ENCODE measurements at places on chromosomes 6 and 20. TPM values are rescaled to one million over a fixed set of nuclear protein-coding genes. Genes with fewer than 3 reads are reported as not detected.

The AURKA gene
- total RNA-seq: 7.6 TPM

The TINAG gene
- total RNA-seq: 0.51 TPM

The CST8 gene
- not detected for total RNA-seq

DNA sequence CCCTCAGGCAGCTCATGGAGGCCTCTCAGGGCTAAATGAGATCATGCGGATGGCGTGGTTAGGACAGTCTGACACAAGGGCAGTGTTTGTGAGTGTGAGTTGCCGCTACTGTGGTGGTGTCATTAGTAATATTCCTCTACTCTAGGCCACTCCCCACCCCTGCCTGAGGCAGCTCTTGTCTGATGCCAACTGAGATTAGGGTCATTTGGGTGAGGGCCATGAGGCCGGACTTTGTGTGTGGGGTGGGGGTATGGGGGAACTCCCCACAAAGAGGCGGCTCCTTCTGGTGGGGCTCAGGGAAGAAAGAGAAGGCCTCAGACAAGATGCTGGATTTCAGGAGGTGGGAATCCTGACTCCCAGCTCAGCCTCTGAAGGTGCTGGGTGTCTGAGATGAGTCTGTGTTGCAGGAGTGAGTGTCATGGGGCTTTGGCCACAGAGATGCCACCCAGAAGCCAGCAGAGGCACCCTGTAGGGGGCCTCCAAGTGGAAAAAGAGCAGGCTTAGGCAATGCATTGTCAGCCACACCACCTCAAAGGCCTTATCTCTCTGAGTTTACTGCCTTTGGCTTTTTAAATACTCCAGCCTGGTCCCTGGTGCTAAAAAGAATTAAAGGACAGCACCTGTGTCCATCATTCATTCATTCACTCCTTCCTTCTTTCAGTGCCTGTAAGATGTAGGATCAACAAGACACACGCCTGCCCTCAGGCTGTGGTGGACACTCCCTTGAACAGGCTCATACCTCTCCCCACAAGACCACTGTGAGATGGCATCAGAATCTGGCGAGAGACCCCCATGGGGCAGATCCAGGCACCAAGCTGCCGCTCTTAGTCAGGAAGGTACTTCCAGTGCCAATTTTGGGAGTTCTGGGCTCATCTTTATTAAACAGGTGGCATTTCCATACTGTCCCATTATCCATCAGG is 175.2 kb downstream of the MRPL14 start:
- DNase-seq: no peak
- H3K27ac ChIP-seq: peak overlapping the region; percentile 38
- H3K4me3 ChIP-seq: no peak overlapping the region
- no peaks in the 10 kb centered on the region for H3K36me3 ChIP-seq

GRCh38 chr6:12369781-12370262 is 79.7 kb downstream of the EDN1 start:
- H3K4me1 ChIP-seq: peaks cover 7% of the 10 kb centered on the region
- no peak overlapping the region for H3K27ac ChIP-seq
- DNase-seq: no peak
- H3K4me3 ChIP-seq: no peak overlapping the region

DNA sequence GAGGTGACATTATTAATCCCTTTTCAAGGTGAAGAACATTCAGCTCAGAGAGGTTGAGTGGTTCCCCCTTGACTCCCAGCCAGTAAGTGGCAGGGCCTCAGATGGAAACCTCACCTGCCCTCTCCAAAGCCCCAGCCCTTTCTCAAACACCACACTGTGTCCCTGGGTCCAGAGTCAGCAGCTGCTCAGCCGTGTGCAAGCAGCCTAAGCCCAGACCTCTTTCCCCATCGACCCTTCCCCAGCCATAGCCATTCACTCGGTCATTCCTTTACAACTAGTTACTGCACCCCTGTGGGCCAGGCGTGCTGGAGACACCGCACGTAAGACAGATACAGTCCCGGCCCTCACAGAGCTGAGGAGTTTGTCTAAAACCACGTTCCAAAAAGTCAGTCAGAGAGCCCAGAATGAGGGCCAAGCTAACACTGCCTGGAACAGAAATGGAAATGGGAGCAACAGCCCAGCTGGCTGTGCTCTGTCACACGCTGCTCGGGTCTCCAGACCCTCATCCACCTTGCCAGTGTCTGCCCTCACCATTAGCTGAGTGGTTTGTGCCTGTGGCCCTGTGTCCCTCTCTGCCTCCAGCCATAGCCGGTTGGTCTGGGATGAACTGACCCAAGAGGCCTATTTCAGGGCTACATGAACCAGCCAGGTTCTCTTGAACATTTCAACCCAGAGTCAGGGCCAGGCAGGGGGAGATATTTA is 29.6 kb downstream of the ZC3H12D start:
- DNase-seq: no peak
- H3K4me1 ChIP-seq: peaks cover 66% of the 10 kb centered on the region
- no peak overlapping the region for H3K4me3 ChIP-seq
